ENCODE measurements at places on chromosomes 6 and 20. TPM values are rescaled to one million over a fixed set of nuclear protein-coding genes. Genes with fewer than 3 reads are reported as not detected.

DNA sequence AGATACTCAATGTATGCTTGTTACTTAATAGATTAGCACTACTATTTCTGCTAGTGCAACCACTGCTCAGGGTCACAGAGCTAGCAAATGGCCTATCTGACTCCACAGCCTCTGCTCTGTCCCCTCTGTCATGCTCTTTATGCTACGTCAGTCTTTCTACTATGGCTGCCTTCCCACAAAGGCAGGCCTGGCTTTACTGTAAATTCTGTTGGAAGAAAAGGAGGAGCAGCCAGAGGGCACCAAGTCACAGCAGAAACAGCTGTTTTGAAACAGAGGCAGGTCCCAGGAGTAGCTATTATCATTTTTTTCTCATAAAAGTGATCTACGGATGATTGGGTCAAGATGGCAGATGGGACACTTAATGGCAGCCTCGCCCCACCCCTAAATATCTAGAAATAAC is 10.0 kb upstream of the ELMO2 start:
- no peak overlapping the region for H3K4me3 ChIP-seq
- DNase-seq: no peak
- peaks cover 24% of the 10 kb centered on the region for H3K27me3 ChIP-seq

GRCh38 chr6:11413117-11413687 is 124.3 kb upstream of the TMEM170B start:
- peaks cover 30% of the 10 kb centered on the region for H3K4me1 ChIP-seq
- no peak overlapping the region for H3K27ac ChIP-seq
- H3K27me3 ChIP-seq: no peaks in the 10 kb centered on the region
- DNase-seq: no peak

The PHF10 gene
- 52.6 TPM for polyA plus RNA-seq

The BFSP1 gene
- not detected for polyA plus RNA-seq

The THBD gene
- 0.78 TPM for polyA plus RNA-seq
